ENCODE measurements at places on chromosomes 4 and X.

DNA sequence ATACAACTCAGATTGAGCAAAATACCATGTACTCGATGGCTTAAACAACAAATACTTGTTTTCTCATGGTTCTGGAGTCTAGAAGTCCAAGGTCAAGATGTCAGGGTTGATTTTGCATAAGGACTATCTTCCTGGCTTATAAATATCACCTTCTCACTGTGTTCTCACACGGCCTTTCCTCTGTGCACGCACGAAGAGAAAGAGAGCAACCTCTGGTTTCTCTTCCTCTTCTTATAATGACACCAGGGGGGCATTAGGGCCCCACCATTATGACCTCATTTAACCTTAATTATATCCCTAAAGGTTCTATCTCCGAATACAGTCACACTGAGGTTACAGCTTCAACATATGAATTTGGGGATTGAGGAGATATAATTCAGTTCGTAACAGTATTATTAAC is 504.0 kb downstream of the MAGEE1 start:
- DNase-seq: no peak

DNA sequence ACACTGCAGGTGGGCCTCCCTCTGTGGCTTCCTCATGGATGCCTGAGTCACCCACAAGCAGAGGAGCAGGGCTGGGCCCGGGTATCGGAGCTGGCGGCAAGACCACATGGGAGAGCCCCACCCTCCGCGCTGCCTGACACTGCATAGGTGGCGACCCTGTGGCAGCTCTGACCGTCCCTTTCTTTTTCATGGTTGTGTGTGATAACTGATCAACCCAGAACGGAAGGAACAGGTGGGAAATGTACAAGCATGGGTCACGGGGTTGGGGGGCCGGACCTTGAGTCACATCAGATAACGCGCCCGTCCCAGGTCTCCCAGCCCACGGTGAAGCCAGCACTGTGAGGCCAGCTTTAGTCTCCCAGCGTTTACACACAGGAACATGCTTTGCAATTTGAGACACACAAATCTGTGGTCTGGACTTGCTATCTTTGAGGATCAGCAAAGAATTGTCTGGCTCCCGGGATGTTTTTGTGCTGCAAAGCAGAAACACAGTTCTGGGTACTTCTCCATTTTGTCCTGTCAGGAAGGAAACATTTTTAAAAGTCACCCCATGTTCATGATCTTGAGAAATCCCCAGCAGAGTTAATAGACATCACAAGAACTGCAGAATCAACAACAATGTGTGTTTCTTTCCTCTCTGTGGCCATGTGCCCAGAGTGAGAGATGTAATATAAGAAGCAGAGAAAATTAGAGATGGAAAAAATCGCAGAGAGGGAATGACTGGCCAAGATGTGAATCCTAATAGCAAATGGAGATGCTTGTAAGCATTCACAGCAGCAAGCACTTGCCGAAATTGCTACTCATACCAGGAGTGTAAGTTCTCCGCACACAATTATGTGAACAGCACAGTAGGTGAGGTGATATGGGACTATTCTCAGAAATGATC is 70.1 kb upstream of the CBR4 start:
- DNase-seq: no peak

DNA sequence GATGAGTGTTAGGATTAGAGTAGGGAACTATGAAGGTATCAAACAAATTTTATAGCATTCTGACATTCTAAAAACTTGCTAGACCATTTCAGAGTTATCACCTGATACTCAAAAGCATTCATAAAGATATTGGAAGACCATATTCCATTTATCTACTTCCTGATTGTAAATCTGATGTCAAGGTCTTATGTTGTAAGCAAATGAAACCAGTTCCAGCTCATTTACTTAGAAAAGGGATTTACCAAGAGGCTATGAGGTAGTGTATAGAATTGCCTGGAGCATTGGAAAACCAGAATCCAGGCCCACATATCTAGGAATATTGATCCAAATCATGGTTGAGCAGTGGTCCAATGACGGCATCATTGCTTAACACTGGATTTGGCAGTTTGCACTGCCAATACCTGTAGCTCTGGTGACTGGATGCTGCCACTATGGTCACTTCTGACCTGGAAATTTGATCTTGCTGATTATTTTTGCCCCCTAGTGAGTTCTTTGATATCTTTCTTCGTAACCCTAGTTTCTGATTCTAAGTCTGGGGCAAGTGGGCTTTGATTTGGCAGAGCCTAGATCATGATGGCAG is 25.4 kb downstream of the ARFIP1 start:
- no peak for DNase-seq

GRCh38 chr4:80921441-80921840 is 109.1 kb upstream of the BMP3 start:
- no peak for DNase-seq

GRCh38 chrX:57595381-57595811 is 3.6 kb downstream of the ZXDB start:
- no peak for DNase-seq

- no peak for DNase-seq
Observed at GRCh38 chr4:38740303-38740702, 42.5 kb downstream of the TLR10 start.

GRCh38 chrX:120795301-120795700 is 80.4 kb downstream of the CT47B1 start:
- DNase-seq: no peak

- DNase-seq: no peak
Observed at GRCh38 chr4:8228319-8229250, 29.5 kb downstream of the SH3TC1 start.

DNA sequence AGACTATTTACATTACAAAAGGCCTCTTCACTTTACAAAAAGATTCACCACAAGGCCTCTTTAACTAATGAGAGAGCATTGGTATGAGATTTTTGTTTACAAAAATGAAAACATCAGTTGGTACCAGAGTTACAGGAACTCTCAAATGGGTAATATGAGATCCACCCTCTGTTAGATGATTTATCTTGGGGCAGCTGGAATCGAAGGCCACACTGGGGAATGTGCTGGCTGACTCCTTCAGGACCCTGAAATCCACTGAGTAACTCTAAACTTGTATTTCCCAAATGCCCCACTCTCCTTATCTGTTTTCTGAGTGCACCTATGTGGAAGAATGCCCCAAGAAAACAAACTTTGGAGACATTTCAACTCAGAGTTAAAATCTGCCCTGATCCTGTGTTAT is 232.9 kb upstream of the F9 start:
- no peak for DNase-seq

GRCh38 chr4:37983951-37984350 is 23.8 kb downstream of the PTTG2 start:
- no peak for DNase-seq

- no peak for DNase-seq
Observed at GRCh38 chr4:118950224-118950623, 61.6 kb downstream of the SYNPO2 start.

DNA sequence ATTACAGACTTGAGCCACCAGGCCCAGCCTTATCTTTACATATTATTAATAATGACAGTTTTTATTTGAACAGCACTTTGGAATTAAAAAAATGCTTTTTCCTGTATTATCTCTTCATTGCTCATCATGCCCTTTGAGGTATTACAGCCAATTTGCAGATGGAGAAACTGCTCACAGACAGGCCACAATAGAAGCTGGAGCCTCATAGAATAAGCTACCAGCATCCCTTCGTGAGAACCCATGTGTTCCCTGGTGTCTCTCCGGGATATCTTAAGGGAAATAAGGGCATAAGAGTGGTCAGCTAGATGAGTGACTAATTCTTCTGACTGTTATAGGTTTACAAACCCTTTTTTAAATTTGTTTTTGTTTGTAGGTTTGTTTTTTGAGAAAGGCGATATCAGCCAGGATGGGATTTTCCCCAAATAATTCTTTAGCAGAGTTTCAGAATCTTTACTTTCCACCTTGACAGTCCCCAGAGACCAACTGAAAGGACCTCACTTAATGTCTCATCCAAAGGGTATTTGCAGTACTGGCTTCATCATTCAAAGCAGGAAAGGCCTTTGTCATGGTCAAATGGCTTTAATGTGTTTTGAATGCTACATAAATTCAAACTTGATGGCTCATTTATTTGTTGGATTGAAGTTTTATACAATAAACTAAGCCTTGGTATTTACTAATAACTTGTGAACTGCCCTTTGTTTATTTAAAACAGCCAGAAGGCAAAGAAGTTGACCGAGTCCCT is 48.0 kb upstream of the SOD3 start:
- no peak for DNase-seq

DNA sequence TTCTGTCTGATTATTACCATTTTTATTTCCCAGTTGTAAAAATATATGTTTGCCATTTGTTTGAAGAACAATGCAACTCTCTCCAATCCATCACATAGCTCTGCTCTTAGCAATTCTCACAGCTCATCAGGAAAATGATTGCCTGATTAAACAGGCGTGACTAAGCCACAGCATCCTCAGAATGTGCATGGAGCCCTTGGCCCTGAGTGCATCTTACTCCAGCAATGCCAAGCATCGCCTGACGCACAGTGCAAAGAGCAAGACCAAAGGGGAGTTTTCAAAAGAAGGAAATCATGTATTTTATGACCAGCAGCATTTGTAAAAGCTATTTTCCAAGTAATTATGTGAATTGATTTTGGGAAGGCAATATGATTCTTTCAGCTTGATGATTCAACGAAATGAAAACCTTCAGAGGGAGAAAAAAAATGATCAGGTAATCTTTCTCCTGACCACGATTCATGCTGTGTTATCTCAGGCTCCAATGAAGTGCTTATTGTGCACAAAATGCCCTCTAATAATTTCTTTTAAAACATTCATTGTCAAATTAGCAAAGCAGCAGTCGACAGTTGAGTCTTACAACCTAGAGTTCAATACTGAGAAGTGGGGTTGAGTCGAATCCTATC is 138.0 kb upstream of the FAM9B start:
- no peak for DNase-seq

- DNase-seq: peak; percentile 47
Observed at GRCh38 chr4:102575369-102576129, 74.4 kb downstream of the NFKB1 start.

- DNase-seq: no peak
Observed at GRCh38 chr4:100569196-100569595, 51.4 kb upstream of the EMCN start.

DNA sequence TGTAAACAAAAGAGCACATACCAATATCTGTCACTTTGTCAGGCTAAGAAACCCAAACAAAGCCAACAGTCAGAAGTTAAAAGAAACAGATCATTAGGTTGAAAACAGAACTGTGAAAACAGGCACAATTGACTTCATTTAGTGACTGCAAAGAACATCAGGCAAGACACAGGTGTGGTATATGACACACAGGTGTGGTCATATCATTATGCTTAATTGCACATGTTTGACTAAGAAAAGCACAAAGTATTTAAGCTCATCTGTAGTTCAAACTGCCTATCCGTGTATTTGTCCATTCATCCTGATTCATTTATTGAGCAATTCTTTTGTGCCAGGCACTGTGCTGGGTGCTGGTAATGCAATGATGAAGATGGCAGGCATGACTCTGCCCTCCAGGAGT is 150.7 kb downstream of the DEFB131A start:
- no peak for DNase-seq

GRCh38 chr4:176814770-176815169 is 22.0 kb upstream of the VEGFC start:
- no peak for DNase-seq

DNA sequence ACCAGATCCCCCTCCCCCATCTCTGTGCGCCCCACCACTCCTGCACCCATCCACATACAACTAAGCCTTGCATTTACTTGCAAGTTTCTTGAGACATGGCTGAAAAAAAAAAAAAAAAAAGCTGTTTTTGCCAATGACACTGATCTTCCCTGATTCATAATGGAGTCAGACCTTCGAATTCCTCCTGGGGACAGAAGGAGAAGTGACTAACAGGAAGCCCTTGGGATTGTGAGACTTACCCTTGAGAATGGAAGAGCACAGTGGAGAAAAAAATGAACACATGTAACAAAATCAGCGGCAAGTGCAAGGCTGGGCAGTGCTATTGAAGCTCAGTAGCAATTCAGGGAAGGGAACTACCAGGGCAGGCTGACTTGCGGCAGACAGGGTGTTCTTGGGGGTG is 288.4 kb downstream of the BCOR start:
- no peak for DNase-seq

DNA sequence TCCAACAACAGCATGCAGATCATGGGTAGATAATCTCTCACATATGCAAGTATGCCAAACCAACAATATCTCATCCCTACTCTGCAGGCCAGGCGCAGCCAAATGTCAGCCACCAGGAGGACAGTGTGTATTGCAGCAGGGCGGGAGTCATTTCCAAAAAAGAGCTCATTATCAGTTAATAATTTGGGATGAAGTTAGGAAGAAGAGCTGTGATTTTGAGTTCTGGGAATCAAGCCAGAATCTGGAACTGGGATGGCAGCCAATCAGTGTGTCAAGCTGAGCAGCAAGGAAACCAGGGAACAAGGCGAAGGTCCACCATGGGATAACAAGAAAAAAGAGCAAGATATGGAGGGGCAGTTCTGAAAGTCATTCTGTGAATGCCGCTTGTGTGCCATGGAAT is 88.2 kb upstream of the CAMK2D start:
- DNase-seq: no peak

DNA sequence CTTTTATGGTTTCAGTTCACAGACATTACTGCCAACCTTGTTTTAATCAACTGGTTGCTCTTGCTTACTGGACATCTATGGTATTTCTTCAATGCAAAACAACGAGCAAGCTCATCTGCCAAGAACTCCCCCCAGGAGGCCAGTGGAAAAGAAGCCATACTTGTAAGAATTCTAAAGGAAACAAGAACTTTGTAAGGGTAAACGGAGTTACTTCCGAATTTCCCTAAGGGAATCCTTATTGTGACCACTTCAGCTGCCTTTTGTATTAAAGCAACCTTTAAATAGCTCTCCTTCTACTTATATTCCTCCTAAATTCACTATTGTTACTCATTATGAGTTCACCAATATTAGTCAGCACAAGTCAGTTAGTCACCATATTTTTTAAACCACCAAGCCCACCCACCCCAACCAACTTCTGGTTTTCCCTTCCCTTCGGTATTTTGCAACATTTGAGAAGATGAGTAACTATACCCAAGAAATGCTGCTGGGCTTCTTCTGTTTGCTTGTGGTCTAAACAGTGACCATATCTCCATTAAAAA is 602.8 kb upstream of the DIPK2B start:
- peak; percentile 25 for DNase-seq

GRCh38 chrX:42725196-42725595 is 52.8 kb downstream of the PPP1R2C start:
- DNase-seq: no peak

DNA sequence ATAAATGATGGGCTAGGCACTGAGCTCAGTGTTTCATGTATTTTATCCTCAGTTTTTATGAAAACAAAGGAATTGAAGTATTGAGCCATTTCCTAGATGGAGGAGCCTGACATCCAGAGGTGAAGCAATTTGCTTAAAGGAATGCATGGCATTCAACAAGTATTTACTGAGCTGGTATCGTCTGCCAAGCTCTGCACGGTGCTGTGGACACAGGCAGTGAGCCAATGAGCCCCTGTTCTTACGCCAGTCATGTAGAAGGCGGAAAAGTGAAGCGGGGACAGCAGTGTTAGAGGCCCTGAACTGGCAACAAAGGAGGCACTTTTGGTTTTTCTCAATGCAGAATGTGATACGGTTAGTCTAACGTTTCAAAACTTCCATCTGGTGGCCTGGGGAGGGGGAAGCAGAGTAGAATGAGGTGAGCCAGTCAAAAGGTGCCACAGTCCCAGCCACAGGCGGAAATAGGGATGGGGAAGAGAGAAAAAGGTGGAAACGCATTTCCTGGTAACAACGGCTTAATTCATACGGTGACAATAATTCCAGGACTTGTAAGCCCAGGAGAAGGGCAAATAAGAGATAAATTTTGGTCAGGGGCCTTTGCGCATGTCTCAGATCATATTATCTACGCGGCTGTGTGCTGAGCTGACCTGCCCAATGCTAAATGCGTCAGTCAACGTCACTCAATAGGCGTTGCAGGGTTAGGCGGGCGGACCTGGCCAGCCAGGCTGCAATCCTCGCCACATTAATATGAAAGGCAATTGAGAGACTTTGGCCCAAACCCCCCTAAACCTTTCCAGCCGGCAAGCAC is 133.9 kb downstream of the AFAP1 start:
- DNase-seq: no peak
